Activated CD8-positive, alpha-beta memory T cell treated with anti-CD3 and anti-CD28 coated beads, Interleukin-2, amount 10 ng/mL, durations not matched to agents 7 days and 5 days (primary cell): ENCODE measurements at places on chromosomes 5 and 9. TPM values are rescaled to one million over a fixed set of nuclear protein-coding genes. Genes with fewer than 3 reads are reported as not detected.

LOX gene
- not detected for total RNA-seq

C8G gene
- 1.7 TPM for total RNA-seq

UGT3A2 gene
- 0.79 TPM for total RNA-seq

DPYSL3 gene
- 0.30 TPM for total RNA-seq

LAMC3 gene
- not detected for total RNA-seq

CNTFR gene
- total RNA-seq: not detected

GNG10 gene
- 20.9 TPM for total RNA-seq

RAI14 gene
- 0.61 TPM for total RNA-seq

DAPK1 gene
- 6.8 TPM for total RNA-seq

- H3K27me3 ChIP-seq: no peaks in the 10 kb centered on the region
- H3K4me1 ChIP-seq: no peaks in the 10 kb centered on the region
- no peak overlapping the region for H3K27ac ChIP-seq
Observed at GRCh38 chr5:137036640-137037039, 462.5 kb downstream of the SPOCK1 start.

DNA sequence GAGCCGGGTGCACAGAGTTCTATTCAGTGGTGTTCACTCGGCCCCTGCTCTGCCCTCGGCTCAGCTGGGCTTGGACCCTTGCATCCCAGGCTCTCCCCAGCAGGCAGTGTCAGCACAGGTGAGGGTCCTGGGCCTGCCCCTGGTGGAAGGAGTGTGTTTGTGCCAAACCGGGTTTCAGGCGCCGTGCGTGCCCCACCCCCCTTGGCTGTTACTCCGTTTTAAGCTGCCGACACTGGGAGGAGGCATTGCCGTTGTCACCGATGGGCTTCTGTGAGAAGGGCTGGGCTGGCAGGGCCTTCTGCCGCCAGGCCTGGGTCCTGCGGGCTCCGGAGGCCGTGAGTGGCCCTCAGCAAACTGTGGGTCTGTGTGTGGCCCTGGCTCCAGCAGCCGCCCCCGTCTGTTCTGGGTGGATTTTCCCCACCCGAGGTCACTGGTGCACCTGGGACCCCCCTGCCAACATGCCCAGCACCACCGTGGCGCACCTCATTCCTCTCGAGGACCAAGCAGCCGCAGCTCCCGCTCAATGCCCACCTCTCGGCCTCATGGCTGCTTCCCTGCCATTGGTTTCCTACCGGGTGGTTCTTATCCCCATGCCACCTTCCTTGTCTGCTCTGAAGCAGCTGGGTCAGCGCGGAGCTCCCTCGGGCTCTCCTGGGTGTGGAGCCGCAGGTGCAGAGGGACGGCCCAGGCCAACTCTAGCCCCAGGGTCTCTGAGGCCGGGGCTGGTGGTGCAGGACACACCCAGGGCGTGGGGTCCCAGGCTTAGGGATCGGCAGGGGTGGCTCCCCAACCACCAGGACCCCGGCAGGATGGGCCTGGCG lies 44.3 kb upstream of the EXOC3 start:
- no peak overlapping the region for H3K27ac ChIP-seq
- no peak for DNase-seq
- peaks cover 4% of the 10 kb centered on the region for H3K27me3 ChIP-seq
- peaks cover 40% of the 10 kb centered on the region for H3K4me1 ChIP-seq
- peaks cover 33% of the 10 kb centered on the region for H3K36me3 ChIP-seq

GRCh38 chr9:110371411-110372007 lies 33.8 kb upstream of the TXNDC8 start:
- no peak overlapping the region for H3K27ac ChIP-seq
- DNase-seq: no peak
- no peaks in the 10 kb centered on the region for H3K36me3 ChIP-seq
- H3K4me3 ChIP-seq: no peak overlapping the region
- no peaks in the 10 kb centered on the region for H3K4me1 ChIP-seq

GRCh38 chr9:96122751-96123150 lies 179.2 kb downstream of the HSD17B3 start:
- H3K4me1 ChIP-seq: peaks cover 14% of the 10 kb centered on the region
- no peak overlapping the region for H3K27ac ChIP-seq
- no peak overlapping the region for H3K4me3 ChIP-seq
- DNase-seq: no peak

DNA sequence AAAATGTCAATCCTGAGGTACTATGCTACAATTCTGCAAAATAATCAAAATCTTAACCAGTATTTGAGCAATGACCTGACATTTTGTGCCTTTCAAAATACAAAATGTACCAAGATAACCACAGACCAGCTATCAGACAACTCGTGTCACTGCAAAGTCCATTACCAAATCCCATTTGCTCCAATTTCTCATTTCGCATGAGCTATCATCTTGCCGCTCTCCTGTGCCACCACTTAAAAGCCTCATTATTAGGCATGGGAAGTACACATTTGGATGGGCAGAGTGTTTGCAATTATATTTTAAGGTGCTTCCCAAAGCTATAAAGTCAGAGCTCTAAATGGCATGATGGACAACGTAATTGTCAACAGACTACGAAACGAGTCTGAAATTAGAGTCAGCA lies 205.2 kb downstream of the AGTPBP1 start:
- no peak for DNase-seq
- no peak overlapping the region for H3K4me3 ChIP-seq
- H3K27me3 ChIP-seq: no peaks in the 10 kb centered on the region
- H3K27ac ChIP-seq: no peak overlapping the region

DNA sequence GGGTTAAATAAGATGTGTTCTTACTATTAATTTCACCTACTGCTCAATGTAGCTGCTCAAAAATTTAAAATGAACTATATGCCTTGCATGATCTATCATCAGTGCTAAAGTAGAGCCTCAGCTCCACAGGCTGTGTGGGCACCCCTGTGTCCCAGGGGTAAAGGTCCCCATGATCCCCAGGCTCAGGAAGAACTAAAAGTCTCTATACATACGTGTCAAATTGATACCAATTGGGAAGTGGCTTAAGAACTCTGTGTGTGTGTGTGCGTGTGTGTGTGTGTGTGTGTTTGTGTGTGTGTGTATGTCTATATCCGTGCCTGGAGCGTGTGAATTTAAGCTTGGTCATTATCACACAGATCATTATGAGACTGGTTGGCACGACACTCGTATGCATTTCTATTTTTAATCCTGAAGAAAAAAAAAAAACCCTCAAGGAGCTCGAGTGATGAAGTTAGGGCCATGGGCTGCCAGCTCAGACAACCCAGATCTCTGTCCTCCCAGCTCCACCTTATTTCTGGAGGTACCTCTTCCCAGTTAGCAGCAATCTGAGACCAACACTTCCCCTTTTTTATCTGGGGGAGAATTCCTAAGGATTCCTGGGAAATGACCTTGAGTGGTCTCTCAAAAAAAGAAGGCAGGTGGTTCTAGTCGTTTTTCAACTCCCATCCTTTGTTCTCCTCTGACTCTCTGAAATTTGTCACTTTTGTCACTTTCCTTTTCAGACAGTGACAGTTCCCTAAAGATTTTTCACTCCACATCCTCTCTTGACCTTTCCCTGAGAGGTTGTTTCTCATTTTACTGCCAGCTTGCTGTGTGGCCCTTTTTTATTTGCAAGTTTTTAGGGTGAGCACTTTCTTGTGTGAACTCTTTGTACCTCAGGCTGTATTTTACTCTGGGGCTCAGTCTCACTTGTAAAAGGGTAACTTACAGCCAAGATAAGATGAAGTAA lies 45.7 kb upstream of the CTXN3 start:
- H3K4me1 ChIP-seq: peaks cover 1% of the 10 kb centered on the region
- peaks cover 32% of the 10 kb centered on the region for H3K27me3 ChIP-seq
- no peak overlapping the region for H3K27ac ChIP-seq
- no peaks in the 10 kb centered on the region for H3K36me3 ChIP-seq
- no peak for DNase-seq
- H3K4me3 ChIP-seq: no peak overlapping the region

DNA sequence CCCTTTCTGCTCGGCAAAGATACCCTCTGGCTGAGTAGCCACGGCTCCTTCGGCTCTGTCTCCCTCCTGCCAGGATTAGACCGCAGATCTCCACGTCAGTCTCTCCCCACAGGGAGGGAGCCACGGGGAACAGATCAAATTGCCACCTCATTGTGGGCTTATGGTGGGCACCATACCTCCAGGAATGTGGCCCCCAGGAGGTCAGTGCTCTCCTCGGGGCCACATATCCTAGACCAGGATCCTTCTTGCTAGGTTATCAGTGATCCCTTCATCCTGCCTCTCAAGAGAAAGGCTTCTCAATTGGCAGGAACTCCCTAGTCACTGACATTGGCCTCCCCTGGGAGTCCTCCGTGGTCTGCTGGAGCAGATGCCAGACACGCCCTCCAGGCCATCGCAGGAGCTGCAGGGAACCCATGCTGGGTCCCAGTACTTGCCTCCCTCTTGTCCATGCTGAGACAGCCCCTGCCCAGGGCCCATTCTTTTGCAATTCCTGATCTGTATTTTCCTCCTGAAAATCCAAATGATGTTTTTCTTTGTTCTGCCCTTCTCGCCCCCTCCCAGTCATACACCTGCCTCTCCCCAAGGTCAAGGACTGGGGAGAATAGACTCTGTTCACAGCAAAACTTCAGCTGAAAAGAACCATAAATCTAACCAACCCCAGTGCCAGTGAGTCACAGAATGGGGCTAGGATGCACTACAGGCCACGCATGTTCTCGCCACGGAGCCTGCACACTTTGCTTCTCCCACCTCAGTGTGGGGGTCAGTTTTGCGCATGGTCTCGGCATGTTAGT lies 31.6 kb upstream of the ENHO start:
- H3K36me3 ChIP-seq: no peaks in the 10 kb centered on the region
- H3K4me1 ChIP-seq: no peaks in the 10 kb centered on the region
- H3K27me3 ChIP-seq: peaks cover 3% of the 10 kb centered on the region
- H3K27ac ChIP-seq: no peak overlapping the region
- no peak for DNase-seq

DNA sequence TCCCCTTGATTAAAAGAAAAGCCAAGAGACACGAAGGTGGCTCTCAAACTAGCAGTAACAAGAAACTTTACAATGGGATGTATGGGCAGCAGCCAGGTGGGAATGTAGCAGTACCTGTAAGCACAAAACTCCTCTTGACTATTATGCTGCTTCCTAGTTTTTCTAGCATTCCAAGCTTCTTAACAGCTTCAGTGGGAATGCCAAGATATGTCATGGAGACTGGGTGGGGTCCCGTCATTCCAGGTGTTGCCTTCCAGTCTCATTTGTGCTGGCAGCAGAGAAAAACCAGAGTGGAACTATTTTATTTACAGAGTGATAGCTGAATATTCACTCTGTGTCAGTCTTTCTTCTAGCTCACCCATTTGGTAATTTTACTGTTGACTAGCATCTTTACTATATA lies 236.6 kb downstream of the ARL15 start:
- no peak for DNase-seq
- H3K4me3 ChIP-seq: no peak overlapping the region
- no peaks in the 10 kb centered on the region for H3K36me3 ChIP-seq
- no peaks in the 10 kb centered on the region for H3K27me3 ChIP-seq
- H3K27ac ChIP-seq: no peak overlapping the region

DNA sequence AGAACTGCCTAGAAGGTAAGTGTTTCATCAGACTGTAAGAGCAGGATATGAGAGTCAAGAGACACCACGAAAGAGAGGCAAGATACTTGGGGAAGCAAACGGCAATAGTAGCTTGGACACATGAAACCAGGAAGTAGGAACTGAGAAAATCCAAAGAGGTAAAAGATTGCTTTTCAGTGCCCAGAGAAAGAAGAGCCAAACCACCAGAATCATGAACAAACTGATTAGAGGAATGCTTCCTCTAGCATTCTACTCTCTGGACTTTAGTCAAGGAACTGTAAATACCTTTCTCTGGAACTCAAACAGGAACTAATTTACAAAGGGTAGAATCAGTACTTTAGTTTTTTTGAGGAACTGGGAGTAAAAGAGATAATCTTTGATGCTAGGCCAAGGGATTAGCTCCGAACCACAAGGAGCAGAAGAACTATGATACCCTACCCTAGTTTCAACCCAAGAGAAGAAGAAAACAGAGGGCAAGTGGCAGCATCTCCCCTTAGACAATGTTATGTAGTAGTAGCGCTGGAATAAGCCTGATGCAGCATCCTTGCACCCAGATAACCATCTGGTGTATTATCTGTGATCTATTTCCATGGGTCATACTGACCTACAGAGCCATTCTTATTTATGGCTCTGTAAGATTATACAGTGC lies 41.3 kb downstream of the EFCAB9 start:
- H3K27me3 ChIP-seq: no peaks in the 10 kb centered on the region
- peaks cover 21% of the 10 kb centered on the region for H3K36me3 ChIP-seq
- no peak overlapping the region for H3K27ac ChIP-seq
- no peak for DNase-seq

GRCh38 chr5:43193181-43193893 lies 1.3 kb downstream of the NIM1K start:
- DNase-seq: no peak
- no peak overlapping the region for H3K27ac ChIP-seq
- H3K4me3 ChIP-seq: peak overlapping the region; percentile 73
- peaks cover 4% of the 10 kb centered on the region for H3K36me3 ChIP-seq

GRCh38 chr5:116542619-116543018 lies 32.0 kb downstream of the SEMA6A start:
- H3K27me3 ChIP-seq: peaks cover 3% of the 10 kb centered on the region
- no peaks in the 10 kb centered on the region for H3K36me3 ChIP-seq
- H3K4me1 ChIP-seq: no peaks in the 10 kb centered on the region
- DNase-seq: no peak

DNA sequence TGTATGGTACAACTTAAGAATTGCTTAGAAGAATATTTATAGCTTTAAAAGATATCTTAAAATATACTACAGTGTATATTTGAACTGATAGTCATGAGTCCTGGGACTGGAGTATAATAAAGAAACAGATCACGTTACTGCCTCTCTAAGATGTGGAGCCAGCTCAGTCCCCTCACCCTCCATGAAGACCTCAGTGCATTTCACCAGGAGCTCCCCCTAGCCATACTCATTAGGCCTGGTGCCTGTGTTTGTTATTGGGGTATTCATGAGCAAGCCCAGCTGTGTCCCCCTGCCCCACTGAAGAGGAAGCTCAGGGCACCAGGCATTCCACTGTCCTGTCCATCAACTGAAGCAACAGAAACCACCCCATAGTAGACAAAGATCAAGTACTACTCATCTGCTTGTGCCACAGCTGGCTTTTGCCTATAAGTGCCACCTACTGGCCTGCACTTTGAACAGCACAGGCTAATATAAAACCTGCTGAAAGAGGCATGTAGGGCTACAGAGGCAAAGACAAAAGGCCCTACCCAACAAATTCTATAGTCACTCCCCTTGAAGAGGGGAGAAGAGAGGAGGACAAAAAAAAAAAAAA lies 850.2 kb upstream of the NUDT12 start:
- no peak for DNase-seq
- H3K4me1 ChIP-seq: no peaks in the 10 kb centered on the region
- no peaks in the 10 kb centered on the region for H3K27me3 ChIP-seq
- no peak overlapping the region for H3K27ac ChIP-seq
